ENCODE measurements at places on chromosomes 1 and 21.

GRCh38 chr1:47688461-47689296 lies 250.8 kb downstream of the FOXD2 start:
- DNase-seq: no peak

DNA sequence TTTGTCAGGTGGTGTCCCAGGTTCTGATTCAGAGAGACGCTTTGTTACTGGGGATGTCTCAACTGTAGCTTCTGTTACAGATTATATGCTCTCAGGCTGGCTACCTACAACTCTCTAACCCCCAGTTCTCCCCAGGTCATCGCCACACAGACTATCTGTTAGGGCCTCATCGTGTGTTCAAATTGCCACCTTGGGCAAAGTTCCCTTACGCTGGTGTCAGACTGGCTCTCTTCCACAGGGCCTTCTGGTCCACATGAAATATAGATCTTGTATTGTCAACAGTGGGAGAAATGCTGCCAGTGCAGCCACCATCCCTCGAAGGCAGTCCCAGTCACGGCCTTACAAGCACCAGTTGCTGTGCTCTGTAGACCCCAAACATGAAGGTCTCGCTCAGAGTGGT lies 15.3 kb downstream of the FMO4 start:
- DNase-seq: no peak

DNA sequence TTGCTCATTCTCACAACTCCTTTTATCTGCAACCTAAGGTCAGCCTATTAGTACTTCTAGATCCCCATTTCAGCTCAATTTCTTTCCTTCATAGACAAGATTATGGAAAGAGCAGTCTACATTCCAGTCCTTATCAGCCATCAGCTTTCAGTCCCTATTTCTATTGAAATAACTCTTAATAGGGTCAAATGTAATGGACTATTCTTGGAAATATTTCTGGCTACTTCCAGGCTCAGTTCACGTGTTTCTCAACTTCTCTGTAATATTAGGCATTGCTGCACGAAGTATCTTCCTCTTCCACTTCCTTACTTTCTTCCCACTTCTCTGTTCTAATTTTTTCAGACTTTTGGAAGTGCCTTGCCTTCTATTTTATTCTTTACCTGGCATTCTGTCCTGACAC lies 232.9 kb upstream of the USP25 start:
- DNase-seq: no peak

GRCh38 chr1:119981986-119982815 lies 85.9 kb upstream of the ADAM30 start:
- DNase-seq: no peak

- DNase-seq: no peak
Observed at GRCh38 chr1:25971811-25972180, 26.1 kb downstream of the PAFAH2 start.

DNA sequence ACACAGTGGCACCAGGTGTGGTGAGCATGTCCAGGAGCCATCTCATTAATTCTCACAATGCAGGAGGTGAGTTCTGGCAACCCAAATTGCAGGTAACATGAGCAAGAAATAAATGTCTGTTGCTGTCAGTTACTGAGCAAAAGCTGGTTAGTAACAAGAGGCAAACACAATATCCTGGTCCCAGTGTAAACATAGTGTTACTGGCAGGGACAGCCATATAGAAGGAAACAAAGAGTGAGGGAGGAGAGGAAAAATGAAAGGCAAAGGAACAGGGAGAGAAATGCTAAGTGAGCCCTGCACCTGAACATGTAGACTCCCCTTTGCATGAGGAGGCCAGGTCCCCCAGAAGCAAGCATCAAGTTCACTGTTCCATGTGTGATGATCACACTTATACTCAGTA lies 203.6 kb downstream of the TRABD2B start:
- DNase-seq: no peak

DNA sequence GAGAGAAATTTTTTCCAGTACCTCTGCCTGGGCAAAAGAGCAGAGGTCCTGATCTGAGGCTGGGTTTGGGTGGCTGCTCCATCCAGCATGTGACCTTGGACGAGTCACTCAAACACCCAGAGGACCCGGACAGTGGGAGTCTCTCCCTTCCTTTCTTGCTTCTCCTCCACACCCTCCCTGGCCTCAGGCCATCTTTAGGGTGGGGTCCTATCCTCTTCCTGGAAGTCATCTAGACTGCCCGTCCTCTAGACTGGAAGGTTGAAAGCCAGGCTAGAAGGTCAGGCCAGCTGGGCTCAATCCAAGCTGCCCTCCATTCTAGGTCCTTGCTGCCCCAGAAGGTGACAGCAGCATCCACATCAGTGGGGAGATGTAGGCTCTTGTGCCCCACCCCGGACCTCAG lies 599.5 kb downstream of the MATN1 start:
- no peak for DNase-seq

DNA sequence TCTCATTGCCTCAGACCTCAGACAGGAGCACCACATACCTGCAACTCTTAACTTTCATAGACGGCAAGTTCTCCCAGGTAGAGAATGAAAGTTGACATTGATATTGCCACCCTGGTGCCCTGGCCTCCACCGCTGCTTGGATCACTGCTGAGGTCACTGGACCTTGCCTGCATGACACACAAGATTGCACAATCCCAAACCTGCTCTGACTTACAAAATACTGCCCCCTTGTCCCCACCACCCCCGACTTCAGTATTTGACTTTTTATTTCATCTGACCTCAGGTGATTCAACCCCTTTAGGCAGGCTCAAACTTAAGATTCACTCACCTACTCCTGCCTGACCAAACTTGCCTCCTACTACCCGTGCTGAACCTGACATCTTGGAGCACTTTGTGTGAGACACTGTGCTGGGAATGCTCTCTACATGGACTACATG lies 43.1 kb upstream of the S1PR1 start:
- no peak for DNase-seq

DNA sequence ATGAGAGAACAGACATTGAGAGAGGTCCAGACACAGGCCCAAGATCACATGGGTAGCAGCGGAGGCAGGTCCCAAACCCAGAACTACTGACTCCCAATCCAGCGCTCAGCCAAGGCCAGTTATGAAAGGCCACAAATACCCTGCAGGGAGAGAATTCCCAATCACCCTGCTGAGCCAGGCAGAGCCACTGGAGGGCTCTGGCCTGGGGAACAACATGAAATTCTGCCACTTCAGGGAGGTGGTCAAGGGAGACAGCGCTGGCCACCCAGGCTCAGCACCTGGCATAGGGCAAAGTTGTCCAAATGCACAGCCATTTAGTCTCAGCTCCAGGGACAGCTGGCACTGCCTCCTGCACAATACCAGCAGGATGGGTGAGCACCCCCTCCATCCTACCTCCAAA lies 27.5 kb downstream of the SLC9A1 start:
- no peak for DNase-seq

GRCh38 chr1:59755069-59755685 lies 59.6 kb upstream of the HOOK1 start:
- no peak for DNase-seq

DNA sequence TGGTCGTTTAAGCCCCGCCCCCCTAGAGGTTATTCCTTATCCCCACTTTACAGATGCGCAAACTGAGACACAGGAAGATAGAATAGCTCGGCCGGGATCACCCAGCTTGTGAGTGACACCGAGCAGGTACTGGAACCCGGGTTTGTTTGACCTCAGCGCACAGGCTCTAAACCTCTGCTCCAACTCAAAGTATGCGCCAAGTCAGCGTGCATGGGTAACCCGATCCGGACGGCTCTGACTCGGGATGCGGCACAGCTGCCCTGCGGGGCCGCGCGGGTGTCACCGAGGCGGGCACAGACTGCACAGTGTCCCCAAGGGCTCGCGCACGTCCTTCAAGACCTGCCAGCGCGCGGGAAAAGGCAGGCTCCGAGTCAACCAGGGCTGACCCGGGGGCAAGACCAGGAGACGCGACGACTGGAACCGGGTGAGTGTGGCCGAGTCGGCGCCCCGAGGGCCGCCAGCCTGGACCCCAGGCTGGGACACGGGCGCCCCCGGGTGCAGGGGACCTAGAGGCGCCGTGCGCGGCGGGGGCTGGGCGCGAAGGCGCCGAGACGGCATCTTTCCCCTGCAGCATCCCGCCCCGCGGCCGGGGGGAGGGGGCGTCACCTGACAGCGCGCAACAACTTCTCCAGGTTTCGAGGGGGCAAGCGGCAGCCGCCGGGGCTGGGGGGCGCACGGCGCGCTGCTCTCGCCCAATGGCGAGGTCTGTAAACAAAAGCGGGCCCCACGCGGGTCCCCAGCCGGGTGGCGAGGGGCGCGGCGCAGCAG lies 101.9 kb upstream of the SOD1 start:
- no peak for DNase-seq

- no peak for DNase-seq
Observed at GRCh38 chr1:67031121-67031858, 22.7 kb downstream of the SLC35D1 start.

GRCh38 chr21:20944139-20944538 lies 54.1 kb upstream of the NCAM2 start:
- no peak for DNase-seq
